ENCODE measurements at places on chromosomes 13 and 19.
A peak's percentile ranks its signal among the peaks of the same experiment; 100 is the strongest.

GRCh38 chr13:105343134-105343806, 1192.2 kb downstream of the EFNB2 start:
- H3K4me3 ChIP-seq: no peak overlapping the region
- no peaks in the 10 kb centered on the region for H3K36me3 ChIP-seq
- no peaks in the 10 kb centered on the region for H3K4me1 ChIP-seq
- H3K27me3 ChIP-seq: no peaks in the 10 kb centered on the region
- no peak for DNase-seq

DNA sequence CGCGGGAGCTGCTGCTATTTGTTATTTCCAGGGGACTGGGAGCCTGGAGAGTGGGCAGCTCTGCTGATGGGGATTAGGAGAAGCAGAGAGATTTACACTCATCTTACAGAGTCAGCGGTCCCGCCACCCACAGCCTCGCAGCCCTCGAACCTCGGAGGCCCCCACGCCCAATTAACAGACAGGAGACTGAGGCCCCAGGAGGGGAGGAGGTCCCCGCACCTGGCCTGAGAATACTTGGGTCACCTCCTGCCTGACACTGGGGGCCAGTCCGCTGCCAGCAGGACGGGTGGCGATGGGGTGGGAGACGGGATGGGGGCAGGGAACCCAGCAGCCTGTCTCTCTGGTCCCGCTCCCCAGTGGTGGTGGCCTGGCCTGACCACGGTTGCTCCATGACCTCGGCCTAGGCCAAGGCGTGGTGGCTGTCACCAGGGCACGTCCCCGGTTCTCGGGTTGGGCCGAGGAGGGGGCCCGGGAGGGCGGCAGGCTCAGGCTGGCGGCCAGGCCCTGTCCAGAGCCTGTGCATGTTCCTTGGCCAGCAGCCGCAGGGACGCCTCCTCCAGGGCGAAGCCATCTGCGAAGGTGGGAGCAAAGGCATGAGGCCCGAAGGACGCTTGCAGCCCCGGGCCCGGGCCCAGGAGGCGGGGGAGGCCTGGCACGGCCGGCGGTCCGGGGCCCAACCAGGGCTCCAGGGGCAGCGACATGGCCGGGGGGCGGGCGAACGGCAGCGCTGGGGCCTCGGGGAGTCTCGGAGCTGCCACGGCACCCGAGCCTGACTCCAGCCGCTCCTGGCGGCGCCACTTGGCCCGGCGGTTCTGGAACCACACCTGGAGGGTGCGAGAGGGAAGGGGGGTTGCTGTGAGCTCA, 1.7 kb downstream of the RAX2 start:
- no peak overlapping the region for H3K27ac ChIP-seq
- no peak overlapping the region for H3K4me3 ChIP-seq
- H3K36me3 ChIP-seq: peaks cover 11% of the 10 kb centered on the region
- DNase-seq: no peak
- no peaks in the 10 kb centered on the region for H3K27me3 ChIP-seq

- no peak overlapping the region for H3K4me3 ChIP-seq
- H3K27ac ChIP-seq: no peak overlapping the region
- no peaks in the 10 kb centered on the region for H3K36me3 ChIP-seq
- H3K4me1 ChIP-seq: no peaks in the 10 kb centered on the region
- DNase-seq: no peak
Observed at GRCh38 chr13:74193391-74193790, 59.2 kb upstream of the KLF12 start.

- no peaks in the 10 kb centered on the region for H3K4me1 ChIP-seq
- no peak overlapping the region for H3K4me3 ChIP-seq
- H3K27ac ChIP-seq: no peak overlapping the region
- H3K27me3 ChIP-seq: no peaks in the 10 kb centered on the region
- no peak for DNase-seq
Observed at GRCh38 chr19:11721681-11722080, 17.1 kb downstream of the ZNF823 start.

DNA sequence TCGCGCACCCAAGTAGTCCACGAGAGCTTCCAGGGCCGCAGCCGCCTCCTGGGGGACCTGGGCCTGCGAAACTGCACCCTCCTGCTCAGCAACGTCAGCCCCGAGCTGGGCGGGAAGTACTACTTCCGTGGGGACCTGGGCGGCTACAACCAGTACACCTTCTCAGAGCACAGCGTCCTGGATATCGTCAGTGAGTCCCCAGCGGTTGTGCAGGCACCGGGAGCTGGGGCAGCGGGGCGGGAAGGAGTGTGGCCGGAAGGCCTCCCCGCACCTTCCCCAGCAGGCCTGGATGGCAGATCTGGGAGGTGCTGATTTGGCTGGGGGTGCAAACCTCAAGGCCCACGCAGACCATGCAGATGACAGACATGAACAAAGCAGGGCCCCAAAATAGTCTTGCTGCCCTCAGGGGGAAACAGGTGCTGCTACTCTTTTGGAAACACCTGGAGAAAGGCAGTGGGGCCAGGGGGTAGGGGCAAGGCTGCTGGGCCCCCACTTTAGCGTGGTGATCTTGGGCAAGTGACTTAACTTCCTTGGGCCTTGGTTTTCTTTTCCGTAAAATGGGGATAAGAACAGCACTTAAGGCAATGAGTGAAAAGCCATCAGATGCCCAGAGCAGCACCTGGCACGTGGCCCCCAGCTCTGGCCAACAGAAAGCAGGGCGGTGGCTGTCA, 4.0 kb downstream of the MAG start:
- H3K4me1 ChIP-seq: peaks cover 28% of the 10 kb centered on the region
- no peak for DNase-seq
- no peaks in the 10 kb centered on the region for H3K27me3 ChIP-seq

GRCh38 chr13:34040863-34041262, 222.9 kb downstream of the RFC3 start:
- H3K36me3 ChIP-seq: no peaks in the 10 kb centered on the region
- no peak for DNase-seq
- no peak overlapping the region for H3K27ac ChIP-seq
- H3K4me1 ChIP-seq: no peaks in the 10 kb centered on the region
- no peak overlapping the region for H3K4me3 ChIP-seq
- H3K27me3 ChIP-seq: no peaks in the 10 kb centered on the region

DNA sequence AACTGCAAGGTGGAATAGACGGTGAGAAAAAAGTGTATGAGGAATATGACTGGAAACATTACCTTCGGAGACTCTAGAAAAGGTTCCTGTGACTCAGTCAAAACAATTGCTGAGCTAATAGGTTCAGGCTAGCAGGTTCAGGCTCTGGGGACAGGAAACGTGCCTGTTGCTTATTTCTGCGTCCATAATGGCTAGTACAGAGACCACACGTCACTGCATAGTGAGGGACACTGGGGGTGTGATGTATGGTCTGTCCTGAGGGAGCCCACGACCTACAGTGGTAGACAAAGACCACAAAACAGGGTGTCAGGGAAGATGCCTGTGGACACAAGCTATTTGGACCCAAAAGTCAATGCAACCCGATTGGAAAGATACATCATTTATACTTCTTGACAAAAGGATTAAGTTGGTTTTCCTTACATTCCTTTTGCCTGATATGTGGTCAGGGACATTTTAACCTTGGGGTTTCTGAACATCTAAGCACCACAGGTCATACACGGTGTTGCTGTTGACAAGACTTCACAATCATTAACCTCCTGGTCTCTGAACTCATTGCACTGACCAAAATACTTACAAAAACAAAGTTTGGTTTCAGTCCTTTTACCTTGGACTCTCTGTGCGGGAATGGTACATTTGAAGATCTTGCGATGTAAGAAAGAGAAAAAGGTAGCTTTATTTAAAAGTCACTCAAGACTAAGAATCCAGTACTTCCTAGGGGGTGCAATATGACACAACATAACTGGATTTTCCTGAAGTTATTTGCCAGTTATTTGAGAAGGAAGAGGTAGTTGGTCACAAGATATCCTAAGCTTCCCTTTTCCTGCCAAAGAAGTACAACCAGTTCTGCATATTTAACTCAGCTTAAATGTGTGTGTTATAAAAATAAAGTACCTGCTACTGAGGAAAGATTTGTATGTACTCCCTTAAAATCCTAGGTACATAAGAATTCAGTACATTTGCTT, 20.0 kb downstream of the CRYL1 start:
- no peaks in the 10 kb centered on the region for H3K27me3 ChIP-seq
- H3K27ac ChIP-seq: no peak overlapping the region
- DNase-seq: no peak
- H3K4me3 ChIP-seq: no peak overlapping the region
- no peaks in the 10 kb centered on the region for H3K4me1 ChIP-seq

DNA sequence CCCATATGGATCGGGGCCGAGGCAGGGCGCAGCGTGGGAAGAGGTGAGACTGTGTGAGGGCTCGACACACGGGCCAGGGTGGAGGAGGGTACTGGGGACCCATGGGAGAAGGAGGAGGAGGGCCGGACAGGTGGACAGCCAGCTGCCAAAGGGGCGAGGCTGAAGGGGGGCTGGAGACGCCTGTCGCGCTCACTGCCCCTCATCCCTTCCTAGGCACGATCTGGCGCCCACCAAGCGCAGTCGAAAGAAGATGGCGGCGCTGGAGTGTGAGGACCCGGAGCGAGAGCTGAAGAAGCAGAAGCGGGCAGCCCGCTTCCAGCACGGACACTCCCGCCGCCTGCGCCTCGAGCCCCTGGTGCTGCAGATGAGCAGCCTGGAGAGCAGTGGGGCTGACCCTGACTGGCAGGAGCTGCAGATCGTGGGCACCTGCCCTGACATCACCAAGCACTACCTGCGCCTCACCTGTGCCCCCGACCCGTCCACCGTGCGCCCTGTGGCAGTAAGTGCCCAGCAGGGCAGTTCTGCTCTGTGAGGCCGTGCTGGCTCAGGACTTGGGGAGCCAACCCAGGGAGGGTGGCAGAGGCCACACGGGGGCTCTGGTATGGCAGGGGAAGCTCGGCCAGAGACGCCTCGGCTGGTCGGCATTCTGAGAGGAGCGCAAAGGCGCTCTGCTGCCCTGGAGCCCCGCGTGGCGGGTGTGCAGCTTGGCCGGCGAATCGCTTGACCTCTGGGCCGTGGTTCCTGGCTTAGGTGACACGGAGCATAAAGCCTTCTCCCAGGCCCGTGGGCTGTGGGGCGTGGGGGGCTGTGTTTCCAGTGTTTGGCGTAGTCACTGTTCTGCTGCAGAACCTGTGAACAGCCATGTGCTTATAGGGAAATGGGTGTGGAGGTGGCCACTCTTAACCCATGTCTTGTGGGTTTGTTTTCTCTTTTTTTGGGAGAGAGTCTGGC, 6.9 kb downstream of the LENG9 start:
- H3K27me3 ChIP-seq: no peaks in the 10 kb centered on the region
- peaks cover 68% of the 10 kb centered on the region for H3K4me1 ChIP-seq
- H3K4me3 ChIP-seq: no peak overlapping the region
- H3K36me3 ChIP-seq: peaks cover 3% of the 10 kb centered on the region
- H3K27ac ChIP-seq: no peak overlapping the region

DNA sequence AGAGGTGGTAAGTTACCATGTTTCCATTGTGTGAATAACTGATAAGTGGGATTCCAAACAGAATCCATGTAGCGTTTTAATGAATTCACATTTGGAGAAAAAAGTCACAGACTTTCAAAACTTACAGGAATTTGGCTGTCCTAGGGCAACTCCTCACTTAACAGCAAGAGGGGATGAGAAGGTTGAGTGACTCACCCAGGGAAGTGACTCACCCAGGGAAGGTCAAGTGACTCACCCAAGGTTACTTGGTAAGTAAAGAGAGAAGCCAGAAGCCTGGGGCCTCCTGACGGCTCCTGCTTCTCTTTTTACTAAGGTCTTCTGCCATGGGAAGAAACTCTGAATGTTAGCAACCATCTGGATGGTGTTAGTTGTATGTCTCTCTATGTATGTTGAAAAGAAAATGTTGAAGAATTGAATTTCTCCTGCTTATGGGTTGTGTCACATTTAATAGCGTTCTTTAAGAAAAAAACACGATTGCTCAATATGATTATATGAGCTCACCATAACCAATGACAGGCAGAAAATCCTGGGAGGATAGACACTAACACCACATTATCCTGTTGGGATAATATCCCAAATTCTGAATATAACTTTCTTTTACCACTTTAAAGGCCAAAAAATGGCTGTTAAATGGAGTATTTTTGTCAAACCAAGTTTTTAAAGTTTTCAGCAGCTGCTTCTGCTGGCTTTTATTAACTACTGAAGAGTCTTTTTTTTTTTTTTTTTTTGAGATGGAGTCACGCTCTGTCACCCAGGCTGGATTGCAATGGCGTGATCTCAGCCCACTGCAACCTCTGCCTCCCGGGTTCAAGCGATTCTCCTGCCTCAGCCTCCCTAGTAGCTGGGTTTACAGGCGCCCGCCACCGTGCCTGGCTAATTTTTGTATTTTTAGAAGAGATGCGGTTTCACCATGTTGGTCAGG, 195.6 kb downstream of the GGACT start:
- H3K4me1 ChIP-seq: peaks cover 18% of the 10 kb centered on the region
- peak; percentile 54 for DNase-seq

DNA sequence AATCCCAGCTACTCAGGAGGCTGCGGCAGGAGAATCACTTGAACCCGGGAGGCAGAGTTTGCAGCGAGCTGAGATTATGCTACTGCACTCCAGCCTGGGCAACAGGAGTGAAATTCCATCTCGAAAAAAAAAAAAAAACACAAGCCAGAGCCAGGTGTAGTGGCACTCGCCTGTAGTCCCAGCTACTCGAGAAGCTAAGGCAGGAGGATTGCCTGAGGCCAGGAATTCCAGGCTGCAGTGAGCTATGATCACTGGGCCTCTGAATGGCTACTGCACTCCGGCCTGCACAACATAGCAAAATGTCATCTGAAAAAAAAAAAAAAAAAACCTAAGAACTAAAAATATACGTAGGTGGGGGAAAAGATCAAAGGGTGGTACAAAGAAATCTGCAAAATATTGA, 19.4 kb downstream of the EPS15L1 start:
- no peaks in the 10 kb centered on the region for H3K27me3 ChIP-seq
- H3K4me1 ChIP-seq: peaks cover 29% of the 10 kb centered on the region
- H3K27ac ChIP-seq: no peak overlapping the region

DNA sequence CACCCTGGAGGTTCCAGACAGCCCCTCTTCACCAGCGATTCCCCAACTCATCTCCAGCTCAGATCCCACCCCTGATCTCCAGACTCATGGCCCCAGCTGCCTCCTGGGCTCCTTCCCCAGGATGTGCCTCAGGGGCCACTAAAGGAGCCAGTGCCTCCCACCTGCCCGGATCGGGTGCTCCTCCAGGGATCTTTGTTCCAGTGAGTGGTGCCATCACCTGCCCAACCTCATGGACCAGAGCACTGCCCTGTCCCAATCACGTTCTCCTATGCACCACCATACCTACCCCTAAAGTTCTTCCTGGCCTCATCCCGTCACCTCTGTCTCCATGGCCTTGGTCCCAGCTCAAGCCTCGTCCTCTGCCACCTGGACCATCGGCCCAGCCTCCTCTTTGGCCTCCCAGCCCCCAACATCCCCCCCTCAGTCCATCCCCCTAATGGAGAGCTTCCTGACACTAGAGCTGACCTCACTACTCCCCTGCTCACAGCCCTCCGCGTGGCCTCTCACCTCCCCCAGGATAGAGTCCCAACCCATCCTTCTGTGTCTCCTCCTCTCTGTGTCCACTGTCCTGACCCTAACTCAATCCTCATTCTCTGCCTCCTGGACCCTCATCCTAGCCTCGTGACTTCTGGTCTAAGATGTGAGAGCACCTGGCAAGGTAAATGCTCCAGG, 8.8 kb upstream of the GARIN5A start:
- H3K27me3 ChIP-seq: no peaks in the 10 kb centered on the region
- no peak overlapping the region for H3K27ac ChIP-seq
- H3K4me1 ChIP-seq: no peaks in the 10 kb centered on the region

All from tibial nerve (tissue), 4 donors.